ENCODE measurements at places on chromosomes 5 and 9. TPM values are rescaled to one million over a fixed set of nuclear protein-coding genes. Genes with fewer than 3 reads are reported as not detected.

GRCh38 chr5:81194633-81195334 is 38.3 kb upstream of the CKMT2 start:
- DNase-seq, result peak; percentile 93

DNA sequence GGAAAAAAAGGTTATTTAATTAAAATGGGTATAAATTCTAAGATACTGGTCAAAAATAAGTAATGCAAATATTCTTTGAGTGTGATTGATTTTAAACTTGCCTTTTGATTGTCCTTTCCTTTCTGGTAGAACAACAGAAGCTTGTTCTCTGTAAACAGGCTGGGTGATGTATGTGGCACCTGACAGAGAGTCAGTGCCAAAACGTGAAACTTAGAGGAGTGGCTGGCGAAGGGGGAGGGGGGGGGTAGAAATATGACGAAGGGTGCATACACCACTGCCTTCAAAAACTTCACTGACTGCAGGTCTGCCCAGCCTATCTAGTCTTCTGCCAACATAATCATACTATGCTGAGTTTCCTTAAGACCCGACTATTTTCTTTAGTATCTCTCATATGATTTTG is 629.8 kb upstream of the SEMA6A start:
- no peak for DNase-seq

DNA sequence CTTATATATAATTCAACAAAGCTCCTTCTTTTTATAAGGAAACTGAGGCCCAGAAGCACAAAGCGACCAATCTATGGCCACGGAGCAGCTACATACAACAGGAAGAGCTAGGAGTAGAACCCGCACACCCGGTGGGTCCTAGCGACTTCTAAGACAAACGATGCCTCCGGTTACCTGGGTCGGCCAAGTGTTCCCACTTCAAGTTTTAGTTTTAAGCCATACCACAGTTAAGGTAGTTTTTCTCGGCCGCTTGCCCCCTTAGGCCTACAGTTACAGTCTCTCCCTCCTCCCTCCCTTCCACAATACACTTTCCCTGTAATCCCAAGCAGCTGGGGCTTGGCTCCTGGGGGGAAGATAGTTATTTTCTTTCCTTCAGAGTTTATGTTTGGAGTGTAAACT is 533 bp downstream of the SREK1IP1 start:
- DNase-seq, result no peak

GRCh38 chr9:125240649-125240999 is 519 bp downstream of the HSPA5 start:
- peak; percentile 88 for DNase-seq

AGPAT2 gene
- 28.8 TPM for total RNA-seq

Data from posterior vena cava (tissue), 2 donors.